ENCODE measurements at places on chromosomes 5 and 9. TPM values are rescaled to one million over a fixed set of nuclear protein-coding genes. Genes with fewer than 3 reads are reported as not detected.

The DIPK1B gene
- 22.3 TPM for total RNA-seq

DNA sequence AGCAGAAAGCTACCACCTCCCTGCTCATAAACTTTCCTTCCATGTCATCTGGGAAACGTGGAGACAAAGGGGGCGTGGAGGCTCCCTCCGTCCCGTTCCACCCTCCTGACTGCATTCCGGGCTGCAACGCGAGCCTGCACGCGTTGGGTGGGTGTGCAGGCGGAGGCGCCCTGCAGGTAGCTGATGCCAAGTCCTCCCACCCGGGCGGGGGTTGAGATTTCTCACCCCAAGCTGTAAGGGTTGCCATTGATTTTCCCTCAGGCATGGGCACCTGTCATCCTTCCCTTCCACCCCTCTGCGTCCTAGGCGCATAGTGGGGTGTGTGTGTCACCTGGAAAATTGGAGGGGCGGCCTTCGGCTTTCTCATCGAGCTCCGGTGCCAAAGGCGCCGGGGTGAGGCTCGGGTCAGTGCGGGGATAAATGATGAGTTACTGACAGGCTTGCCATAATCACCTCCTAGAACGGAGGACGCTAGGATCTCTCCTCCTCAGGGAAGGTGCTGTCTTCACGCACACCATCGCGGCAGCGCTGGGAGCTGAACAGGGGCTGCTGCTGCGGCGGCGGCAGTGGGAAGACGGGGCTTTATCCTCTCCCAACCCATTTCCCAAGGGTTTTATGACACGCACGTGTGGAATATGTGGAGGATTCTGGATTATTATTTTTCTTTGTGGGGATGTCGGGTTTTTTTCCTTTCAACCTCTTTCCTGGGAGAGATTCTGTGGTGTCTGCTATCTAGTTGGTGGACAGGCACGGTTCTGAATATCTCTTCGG lies 973 bp downstream of the PLPPR1 start:
- DNase-seq: no peak

The SLC23A1 gene
- not detected for total RNA-seq

DNA sequence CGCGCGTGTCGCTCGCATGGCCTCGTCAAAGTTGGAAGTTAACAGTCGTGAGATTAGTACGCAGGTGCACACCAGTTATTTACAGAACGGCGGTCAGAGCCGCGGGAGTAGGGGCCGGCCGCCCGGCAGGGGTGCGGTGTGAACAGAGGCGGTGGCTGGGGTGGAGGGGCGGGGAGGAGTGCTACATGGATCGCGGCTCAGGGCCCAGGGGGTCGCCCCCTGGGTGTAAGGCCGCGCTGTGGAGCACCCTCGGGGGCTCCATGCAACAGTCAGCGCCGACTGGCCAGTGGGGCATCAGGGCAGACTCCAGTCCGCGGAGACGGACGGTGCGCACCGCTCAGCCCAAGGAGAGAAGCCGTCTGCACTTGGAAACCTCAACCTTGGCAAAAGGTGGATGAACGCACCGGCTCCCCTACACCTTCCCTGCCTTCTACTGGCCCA lies 60.3 kb downstream of the ZNF354C start:
- DNase-seq: no peak

GRCh38 chr9:120137186-120137840 lies 442.7 kb downstream of the CDK5RAP2 start:
- DNase-seq: no peak

The FAM193B gene
- total RNA-seq: 26.4 TPM

DNA sequence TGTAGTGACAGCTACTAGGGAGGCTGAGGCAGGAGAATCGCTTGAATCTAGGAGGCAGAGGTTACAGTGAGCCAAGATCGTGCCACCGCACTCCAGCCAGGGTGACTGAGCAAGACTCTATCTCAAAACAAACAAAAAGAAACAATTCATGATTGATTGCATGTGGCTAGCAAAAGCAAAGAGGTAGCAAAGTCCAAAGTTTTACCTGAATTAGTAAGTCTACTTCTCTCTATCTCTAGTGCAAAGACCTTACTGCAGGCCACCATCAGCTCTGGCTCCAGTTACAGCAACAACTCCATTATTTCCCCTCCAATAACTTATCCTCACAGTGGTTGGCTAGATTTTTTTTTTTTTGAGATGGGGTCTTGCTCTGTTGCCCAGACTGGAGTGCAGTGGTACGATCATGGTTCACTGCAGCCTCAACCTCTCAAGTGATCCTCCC lies 6.2 kb upstream of the SAR1B start:
- no peak for DNase-seq

DNA sequence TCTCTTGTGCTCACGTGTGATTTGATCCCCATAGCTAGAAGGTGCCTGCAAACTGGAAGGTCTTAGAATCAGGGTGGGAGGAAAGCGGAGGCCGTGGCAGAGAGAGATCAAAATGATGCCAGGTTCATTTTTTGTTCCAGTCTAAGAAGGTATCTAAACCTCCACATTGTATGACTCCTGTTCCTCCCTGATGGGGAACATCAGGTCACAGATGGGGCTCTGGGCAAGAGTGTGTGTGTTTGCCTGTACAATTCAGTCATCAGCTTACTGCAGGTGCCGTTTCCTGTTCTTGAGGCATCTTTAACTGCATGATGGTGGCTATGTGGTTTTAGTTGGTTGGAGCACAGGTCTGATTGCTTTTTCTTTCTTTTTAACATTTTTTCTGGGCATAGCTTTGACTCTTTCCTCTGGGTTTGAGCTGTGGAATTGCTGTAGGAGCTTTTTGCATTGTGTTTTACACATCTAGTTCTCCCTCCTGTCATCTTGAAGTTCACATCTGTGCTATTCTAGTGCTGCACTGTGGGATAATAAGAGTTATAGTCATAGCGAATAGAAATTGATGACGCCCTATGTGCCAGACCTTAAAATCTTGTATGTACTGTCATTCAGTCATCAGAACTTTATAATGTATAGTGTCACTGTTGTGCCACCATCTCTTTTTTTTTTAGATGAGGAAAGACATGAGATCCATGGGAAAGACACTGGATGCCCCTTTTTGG lies 30.8 kb downstream of the ARHGAP26 start:
- DNase-seq: no peak

The CD274 gene
- total RNA-seq: 10.9 TPM

DNA sequence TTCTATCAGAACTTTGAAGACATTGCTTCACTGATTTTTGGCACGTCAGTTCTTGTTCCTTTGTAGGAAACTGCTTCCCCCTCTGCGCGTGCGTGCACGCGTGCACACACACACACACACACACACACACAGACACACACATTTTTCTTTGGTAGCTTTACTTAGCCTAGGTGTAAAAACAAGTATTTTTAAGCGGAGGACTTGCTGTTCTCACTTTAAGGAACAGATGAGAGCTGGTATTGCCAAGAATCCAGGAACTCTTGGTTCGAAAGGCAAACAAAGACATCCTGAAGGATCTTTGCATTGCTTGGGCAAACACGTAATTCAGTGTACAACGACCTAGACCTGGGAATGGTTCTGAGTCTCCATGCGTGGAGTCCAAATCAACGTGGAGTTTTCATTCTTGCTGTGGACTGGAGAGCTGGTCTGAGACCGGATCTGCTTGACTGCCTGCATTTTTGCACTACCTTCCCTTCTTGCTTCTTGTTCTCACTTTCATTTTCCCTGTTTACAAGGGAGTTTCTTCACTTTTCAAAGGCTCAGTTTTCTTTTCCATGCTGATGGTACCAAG lies 8.2 kb downstream of the TMEM268 start:
- peak; percentile 36 for DNase-seq

The BTNL3 gene
- not detected for total RNA-seq

DNA sequence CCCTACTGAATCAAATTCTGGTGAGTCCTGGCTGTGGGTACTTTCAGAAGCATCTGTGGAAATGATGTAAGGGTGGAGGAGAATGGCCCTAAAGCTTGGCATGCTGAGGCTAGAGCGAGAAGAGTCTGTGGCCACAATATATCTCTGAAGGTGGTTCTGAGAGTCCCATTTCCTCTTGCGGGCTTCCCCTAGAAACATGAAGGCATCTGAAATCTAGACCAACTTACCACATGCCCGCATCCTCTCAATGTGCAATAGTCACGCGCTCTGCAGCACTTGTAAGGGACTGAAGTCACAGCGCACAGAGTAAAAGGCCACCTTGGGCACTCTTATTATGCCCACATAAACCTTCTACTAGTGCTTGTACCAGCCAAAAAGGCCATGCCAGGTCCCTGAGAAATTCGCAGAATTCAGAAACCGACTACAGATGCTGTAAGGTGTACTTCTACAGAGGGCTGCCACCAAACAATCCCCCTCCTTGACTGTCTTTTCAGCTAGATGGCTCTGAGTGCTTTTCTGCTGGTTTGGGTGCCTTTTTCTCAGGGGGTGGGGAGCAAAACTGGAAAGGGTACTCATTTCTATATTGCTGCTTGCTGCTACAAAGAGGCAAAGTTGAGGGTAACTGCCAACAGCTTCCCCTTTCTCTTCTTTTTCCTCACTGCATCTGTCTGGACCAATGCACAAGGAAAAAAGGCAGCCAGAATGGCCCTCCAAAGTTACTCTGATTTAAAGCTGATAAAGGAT lies 107.3 kb downstream of the ZDHHC21 start:
- DNase-seq: no peak

DNA sequence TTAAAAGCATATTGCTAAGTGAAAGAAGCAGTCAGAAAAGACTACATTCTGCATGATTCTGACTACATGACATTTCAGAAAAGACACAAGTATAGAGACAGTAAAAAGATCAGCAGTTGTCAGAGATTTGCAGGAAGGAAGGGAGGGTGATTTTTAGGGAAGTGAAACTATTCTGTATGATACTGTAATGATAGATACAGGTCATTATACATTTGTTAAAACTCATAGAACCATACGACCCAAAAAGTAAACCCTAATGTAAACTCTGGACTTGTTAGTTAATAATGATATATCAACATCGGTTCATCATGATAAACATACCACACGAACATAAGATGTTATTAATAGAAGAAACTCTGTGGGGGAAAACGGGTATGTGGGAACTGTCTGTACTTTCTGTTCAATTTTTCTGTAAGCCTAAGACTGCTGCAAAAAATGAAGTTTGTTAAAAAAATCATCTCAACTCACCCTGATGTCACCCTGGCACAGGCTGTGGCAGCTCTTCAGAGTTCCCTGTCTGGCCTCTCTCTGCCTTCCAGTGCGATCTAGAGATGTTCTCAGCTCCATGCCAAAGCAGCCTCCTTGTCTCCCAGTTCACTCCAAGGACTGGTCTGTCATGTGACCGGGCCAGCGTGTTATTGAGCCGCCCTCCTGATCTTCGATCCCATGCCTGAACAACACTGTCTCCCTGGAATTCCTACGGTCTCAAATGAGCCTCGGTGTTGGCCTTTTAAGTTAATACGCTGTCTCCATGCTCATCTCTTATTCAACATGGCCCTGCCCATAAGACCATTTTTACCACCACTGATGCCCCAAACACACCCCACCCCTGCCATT lies 35.4 kb downstream of the PRLR start:
- peak; percentile 22 for DNase-seq

The SCGB3A2 gene
- not detected for total RNA-seq

The SPATA31D4 gene
- total RNA-seq: not detected

The EDIL3 gene
- total RNA-seq: 14.4 TPM

The ATOSB gene
- total RNA-seq: 15.6 TPM

DNA sequence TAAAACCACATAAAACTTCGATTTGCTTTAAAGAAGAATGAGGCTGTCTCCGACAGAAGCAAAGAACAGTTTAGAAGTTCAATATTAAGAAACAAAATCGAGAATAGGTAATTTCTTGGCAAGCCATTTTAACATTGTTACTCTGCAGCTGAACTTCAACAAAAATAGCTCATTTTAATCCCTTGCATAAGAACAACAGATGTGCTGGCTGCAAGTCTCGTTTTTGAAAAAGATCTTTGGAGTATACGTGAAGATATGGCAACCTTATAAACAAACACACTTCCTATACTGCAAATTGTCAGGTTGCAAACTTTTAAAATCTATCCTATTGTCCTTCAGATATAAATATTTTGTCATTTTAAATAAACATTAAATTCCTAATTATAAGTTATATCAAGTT lies 71.5 kb downstream of the FBN2 start:
- DNase-seq: no peak
